ENCODE measurements at places on chromosomes 3 and 15.

GRCh38 chr15:81569286-81570080, 195.5 kb upstream of the TMC3 start:
- DNase-seq, result no peak

GRCh38 chr15:91909574-91909973, 56.1 kb downstream of the SLCO3A1 start:
- no peak for DNase-seq

DNA sequence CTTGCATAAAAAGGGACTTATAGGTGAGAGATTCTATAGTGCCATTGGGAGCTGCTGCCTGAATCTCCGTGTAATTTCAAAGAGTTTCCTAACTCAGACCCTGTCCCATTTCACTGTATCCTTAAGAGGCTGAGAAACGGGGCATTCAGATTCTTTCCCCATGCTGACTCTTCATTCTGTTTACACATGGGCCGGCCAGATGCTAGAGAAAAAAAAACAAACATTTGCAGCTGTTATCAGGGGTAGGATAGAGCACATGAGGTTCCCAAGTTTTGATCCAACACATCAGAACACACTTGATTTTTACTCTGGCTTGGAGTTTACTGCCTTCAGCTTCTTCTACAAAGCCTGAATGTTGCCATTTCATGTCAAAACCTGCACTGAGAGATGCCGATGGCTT, 215.9 kb upstream of the TPRG1 start:
- peak; percentile 57 for DNase-seq

DNA sequence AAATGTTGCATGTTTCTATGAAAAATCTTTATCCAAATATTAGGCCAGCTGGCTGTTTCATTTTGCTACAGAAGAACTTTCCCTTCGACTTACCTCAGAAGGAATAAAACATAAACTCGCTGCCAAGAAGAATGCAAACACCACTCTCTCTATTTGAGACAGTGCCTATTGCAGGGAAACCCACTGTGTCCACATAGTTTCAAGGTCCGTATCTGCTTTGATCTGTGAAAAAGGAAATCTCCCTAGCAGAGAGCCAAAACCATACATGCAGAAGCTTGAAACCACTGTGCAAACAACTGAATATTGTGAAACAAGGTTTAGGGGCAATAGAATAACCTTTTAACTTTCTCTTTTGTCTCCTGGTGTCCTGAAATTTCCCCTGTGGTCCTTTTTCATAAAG, 35.0 kb upstream of the CAPN7 start:
- no peak for DNase-seq

- DNase-seq, result no peak
Measured at GRCh38 chr3:2090095-2090911, 8.4 kb upstream of the CNTN4 start.

- peak; percentile 51 for DNase-seq
Measured at GRCh38 chr3:11548721-11549131, 95.0 kb downstream of the VGLL4 start.

DNA sequence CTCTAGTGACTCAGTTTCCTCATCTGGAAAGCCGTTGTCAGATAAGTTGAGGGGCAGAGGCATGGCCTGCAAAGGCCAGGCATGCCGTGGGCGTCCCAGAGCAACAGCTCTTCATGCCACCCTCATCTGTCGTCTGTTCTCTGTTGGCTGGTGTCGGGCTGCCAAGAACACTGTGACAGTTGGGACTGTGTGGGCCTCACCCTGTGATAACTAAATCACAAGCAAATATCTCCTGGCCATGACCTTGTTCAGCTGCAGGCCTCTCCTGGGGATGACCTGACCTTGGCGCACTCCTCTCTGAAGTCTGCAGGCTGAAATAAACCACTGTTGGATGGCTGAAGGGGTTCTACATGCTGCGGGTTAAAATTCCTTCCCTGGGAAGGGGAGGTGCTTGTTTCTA, 145.9 kb downstream of the SHQ1 start:
- peak; percentile 12 for DNase-seq

DNA sequence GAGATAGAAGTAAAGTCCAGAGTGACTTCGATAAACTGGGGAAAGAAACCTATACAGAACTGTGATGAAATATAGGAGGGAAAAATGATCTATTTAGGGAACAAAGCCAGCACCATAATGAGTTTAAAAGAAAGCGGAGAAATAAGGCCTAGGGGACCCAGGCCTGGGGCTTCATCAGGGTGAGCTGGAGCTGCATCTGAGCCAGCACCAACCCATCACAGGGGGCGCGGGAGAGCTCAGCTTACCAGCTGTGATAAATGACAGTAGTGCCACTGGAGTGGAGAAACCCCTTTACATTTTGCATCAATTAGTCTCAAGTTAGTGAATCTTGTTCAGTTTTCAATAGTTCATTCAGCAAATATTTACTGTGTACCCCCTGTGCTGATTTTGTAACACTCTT, 21.3 kb downstream of the PODXL2 start:
- no peak for DNase-seq

Data from myocyte (in vitro differentiated cells).